ENCODE measurements at places on chromosomes 12 and 14.

DNA sequence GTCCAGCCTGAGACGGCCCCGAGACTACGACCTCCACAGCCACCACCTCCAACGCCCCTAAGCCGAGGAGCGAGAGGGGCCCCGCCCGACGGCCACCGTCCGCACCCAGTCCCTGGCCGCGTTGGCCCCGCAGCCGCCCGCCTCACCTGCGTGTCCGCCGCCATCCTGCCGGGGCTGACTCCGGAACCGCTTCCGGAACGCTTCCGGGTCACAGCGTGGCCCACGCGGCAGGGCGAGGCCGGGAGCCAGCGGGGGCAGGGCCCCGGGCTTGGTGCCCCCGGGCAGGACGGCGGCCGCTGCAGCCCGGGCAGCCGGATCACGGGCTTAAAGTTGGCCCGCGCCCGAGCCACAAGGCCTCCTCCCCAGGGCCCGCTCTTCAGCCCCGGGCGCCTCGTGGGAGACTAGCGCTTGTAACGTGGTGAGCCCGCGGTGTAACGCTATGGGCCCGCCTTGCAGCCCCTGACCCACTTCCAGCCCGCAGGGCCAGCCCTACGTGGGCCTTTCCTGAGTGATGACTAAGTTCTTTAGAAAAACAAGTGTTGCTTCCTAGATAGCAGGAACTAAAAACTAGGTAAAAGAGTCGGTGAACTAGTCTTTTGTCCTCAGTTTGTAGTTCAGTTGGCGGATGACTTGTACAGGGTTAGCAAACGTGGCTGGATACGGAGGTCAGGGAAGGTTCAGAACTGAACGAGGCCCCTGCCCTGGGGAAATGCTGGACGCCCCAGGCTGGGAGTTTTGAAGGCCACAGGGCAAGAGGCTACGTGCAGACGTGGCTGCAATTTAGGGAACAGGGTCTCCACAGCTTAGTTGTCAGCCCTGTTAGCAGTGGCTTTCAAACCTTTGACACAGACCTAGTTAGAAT is at the start of gene GCN1:
GCN1 (minus strand) TSS at position 182 of the 862 bp plus-strand sequence; CDS start at position 164, 18 bp downstream.
- DNase-seq: peak; percentile 90

GRCh38 chr14:50082784-50083466 is 33.4 kb downstream of the VCPKMT start:
- peak; percentile 93 for DNase-seq

GRCh38 chr14:89481196-89481595 is 64.2 kb upstream of the FOXN3 start:
- no peak for DNase-seq

- no peak for DNase-seq
These were observed 47.8 kb downstream of the RBM19 start for GRCh38 chr12:113918306-113918705.

DNA sequence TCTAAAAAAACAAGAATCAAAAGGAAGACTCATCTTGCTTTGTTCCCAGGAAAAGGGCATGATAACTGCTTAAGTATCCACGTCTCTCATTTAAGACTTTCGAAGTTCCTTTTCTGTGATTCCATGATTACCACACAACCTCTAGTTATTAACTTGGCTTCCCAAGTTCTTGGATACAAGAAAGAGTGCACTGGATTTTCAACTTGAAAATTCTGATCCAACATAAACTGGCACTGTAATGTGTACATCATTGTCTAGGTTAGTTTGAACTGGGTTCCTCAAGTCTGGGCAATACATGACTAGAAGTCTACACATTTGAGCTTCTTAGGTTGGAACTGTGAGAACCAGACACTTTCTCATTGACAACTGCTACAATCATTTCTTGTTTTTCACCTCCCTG is 1.6 kb downstream of the KLHL28 start:
- DNase-seq: no peak

DNA sequence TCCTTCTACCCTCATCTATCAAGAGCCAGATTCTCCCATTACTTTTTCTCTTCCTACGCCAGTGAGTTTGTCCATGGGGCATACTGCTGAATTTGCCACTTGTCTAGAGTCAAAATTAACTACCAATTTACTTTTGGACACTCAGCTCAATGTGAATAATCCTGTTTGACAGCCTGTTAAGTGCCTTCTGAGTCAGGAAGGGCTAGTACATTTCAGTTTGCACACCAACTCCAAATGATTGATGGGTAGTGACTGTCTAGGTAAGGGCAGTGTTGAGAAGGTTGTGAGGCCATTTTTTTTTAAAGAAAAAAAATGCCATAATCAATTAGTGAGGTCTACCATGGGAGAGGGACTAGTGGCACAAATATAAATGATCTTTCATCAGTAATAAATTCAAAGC is 21.8 kb upstream of the TRIM9 start:
- DNase-seq: no peak

DNA sequence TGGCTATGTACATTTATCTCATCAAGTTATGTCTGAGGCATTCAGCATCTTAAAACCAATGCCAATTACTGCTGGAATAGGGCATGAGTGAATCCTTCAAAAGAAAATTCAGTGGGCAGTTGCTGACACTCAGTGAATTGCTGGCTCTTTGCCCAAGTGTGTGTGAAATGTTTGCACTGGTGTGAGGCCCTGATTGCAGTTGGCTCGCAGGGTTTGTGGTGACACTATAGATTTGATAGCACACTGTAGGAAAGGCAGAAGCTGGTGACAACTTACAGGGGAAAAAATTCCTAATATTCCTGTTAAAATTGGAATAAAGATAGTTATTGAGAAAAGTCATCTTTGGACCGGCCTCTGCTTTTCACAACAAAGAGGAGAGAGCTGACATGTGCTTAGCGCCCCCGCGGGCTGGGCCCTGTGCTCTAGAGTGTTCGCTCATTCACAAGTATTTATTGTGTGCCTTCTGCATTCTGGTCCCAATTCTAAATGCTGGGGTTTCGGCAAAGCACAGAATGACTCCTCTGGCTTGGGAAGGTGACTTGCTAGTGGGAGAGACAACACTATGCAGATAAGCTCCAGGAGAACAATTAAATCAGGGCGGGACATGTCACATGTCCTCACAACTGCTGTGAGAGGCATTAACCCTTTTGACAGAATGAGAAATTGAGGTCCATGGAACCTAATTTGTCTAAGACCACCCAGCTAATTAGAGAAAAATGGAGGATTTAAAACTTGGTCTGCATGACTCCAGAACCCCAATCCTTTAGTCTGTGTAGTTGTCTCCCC is 418.7 kb downstream of the NPAS3 start:
- no peak for DNase-seq
